ENCODE measurements at places on chromosomes 5 and 9.

GRCh38 chr5:74542482-74542881 is 98.0 kb downstream of the ENC1 start:
- no peak for DNase-seq

DNA sequence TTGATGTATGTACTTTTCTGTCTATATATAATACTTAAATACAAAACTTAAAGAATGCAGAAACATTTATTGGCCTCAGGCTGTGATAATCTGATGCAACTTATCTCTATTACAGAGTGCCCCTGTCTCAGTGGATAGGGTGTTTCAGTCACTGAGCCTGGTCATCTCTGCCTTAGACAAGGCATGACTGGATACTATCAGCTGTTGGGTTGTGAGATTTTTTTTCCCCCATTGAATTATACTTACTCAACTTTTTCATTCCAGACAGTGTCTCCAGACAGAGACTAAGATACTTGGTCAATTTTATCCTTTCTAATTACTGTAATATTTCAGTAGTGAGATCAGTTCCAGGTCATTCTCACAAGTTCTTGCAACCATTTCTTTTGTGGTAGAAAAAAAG is 26.7 kb downstream of the XRCC4 start:
- DNase-seq, result no peak

DNA sequence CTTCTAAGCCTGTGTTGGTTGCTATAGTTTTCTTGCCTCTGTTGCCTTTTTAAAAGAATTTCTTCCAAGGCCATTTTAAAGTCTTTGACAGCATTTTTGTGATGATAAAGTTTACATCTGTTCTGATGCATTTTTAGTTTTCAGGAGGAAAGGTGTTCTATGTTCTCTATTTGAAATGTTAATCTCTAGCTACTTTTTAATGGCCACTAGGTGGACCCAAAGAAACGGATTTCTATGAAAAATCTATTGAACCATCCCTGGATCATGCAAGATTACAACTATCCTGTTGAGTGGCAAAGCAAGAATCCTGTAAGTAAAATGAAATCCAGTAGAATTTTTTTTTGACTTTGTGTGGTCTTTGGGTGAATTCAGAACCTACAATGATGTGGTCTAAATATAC is 60.2 kb downstream of the MELK start:
- no peak for DNase-seq

DNA sequence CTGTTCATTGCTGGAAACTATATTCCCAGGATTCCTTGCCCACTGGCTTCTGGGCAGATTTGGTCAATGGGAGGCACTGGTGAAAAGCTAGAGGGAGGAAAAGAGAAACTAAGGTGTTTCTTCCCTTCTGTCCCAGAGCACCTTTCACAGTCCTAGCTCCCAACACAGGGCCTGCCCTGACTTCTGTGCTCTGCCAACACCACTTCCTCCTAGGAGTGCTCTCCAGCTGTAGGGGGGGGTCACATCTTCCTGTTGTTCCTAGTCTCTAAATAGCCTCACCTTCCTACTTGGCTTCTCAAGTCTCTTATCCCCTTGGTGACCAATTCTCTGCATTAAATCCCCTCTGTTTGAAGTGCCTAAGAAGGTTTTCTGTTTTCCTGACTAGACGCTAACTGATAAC is 115.4 kb downstream of the ADRB2 start:
- no peak for DNase-seq
